ENCODE measurements at places on chromosomes 2 and 18.
A peak's percentile ranks its signal among the peaks of the same experiment; 100 is the strongest.

GRCh38 chr2:215826838-215827441 lies 186.4 kb downstream of the MREG start:
- DNase-seq, result no peak

- DNase-seq, result no peak
These were observed 13.6 kb downstream of the ABI2 start for GRCh38 chr2:203341741-203342310.

GRCh38 chr2:145032791-145033190 lies 512.9 kb upstream of the ZEB2 start:
- no peak for DNase-seq

DNA sequence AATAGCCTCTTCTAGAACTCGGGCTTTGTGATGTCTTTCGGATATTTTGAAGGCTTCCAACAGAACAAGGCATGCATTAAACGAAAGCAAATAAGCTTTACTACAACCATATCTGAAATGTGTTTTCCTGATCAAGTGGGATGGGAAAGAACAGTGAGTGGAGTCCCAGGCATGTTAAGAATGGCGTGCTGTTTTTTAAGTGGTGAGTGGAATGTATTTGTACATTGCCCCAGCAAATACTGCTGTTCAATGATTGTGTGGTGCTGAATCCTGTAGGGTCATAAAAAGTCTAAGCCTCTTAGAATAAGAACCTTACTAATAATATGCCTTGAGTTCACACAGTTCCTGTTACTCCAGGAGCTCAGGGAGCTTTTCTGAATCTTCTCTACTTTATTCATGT lies 52.5 kb downstream of the POMC start:
- no peak for DNase-seq

- no peak for DNase-seq
These were observed 175.6 kb downstream of the SEPTIN10 start for GRCh38 chr2:109438146-109438545.

DNA sequence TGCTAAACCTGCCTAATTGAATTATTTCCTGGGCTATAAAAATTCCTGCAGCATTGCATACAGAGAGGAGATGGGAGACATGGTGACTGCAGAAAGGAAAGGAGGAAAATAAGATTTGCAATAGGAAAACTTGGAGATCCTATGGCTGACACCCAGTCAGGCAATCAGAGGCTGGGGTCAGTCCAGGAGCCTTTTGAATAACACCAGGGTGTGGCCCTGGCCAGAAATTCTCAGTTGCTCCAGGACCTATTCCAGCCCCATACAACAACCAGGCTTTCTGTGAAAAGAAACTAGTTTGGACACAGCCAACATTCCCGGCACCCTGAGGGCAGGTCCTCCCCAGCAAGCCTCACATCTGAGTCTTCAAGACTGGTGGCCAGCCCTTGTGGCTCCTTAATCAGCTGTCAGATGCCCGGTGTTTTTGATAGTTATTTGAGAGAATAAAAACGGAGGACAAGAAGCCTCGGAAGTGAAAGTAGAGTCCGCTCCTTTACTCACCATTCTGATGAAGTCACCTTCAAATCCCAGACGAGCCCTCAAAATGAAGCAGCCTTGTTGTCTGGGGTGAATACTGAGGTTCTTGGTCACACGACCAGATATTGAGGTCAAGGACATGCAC lies 31.1 kb upstream of the GMCL1 start:
- no peak for DNase-seq

DNA sequence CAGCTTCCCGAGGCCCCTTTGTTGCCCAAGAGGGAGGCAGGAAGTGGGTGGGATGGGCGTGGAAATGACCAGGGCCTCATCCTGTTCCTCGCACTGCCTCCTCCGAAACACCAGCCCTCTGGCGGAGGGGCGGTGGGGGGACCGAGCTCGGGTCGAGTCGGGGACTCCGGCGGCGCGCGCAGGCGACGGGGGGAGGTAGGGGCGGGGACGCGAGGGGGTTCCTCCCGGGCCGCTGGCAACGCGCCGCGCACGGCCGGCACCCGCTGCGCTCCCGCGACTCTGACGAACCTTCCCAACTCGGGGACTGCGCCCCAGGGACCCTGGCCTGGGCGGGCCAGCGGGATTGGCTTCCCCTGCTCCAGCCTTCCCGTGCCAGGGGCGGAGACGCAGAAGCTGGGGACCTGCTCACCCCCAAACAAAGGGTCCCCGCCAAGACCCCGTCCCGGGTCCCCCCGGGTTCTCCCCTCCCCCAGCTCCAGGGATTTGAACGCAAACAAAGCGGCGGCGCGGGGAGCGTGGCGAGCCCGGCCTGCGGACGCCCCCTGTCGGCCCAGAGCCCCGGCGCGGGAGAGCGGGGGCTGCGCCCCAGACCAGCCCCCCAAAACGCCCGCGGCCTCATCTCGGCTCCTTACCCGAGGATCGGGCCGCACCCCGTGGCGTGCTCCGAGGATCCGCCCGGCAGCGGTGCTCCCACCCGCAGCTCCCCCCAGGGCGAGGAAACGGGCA lies 1.2 kb downstream of the SEMA4C start:
- peak; percentile 68 for DNase-seq

DNA sequence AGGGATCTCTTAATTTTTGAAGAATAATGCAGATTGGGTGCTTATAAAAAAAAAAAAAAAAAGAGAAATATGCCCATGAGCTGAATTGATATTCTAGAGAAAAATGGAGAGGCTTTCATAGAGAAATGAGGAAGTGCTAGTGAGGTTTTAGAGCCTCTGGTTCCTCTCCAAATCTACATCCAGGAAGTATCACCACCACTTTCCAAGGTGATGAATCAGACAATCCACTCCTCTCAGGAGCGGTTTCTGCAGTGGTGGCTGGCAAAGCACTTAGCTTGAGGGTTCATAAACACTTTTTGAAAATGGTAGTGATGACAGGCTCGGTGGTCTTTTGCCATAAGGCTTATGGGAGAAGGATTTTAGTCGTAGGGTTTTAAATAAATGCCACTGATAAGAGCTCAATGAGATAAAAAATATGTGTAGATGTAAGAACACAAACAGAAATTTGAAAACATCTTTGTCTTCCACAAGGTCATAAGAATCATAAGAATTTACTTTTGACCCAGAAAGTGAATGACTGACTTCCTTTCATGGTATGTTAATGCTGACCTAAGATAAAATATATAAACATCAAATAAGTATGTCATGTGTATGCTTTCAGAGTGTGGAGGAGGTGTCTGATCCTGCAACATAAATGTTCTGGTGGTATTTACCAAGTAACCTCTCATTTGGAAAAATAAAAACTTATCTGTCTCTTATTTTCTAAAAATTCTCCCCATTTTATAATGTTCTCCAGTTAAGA lies 42.1 kb upstream of the DSG1 start:
- no peak for DNase-seq

DNA sequence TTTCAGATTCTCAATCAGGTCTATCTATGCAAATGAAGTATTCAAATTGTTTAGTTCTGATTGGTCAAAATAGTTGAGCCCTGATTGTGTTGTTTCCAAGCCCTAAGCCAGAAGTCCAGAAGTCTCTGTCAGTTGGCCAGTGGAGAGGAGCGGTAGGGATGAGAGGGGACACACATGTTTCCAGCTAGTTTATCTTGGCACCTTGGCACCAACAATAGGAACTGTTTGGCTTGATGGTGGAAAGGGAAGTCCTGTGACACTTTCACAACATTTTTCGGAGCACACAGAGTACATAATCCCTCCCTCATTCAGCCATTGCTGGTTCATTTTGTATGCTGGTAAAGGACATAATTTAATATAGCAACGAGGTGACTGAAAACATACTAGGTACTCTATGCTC lies 1661.6 kb downstream of the SUCLG1 start:
- DNase-seq, result no peak

GRCh38 chr2:236744281-236744705 lies 174.7 kb downstream of the ACKR3 start:
- DNase-seq, result no peak

- DNase-seq, result no peak
These were observed 158.9 kb upstream of the FN1 start for GRCh38 chr2:215594766-215595165.

DNA sequence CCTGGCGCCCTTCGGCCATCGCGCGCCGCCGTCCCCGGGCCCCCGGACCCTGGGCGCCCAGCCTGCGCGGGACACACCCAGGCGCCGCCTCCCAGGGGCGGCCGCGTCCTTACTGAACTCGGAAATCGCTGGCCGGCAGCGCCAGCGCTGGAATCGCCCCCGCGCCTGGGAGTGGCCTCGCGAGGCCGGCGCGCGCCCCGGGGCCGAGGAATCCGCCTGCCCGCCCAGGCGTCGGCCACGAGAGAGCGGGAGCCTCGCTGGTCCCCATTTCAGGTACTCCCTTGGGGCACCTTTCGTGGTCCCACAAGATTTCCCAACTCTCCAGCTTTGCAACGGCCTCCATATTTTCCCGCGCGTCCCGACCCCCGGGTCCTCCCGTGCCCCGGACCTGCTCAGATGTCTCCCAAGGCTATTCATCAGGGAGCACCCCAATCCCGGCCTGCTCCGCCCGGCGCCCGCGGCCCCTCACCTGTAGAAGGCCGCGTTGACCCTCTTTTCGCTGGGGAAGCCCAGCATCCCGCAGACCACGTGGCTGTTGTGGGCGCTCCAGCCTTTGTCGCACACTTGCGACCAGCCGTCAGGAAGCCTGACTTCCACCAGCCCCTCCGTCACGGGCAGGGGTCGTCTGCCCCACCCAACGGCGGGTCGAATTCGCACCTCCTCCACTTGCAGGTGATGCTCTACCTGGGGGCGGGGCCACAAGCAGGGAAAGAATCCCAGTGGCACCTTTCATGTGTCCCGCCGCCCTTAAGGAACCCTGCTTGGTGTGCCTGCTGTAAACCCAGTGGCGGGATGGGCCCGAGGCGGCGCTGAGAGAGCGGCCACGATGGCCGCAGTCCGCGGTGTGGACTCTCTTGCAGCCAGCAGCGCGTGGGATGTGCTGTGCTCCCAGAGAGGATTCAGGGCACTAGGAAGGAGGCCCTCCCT lies 4.6 kb downstream of the LOXL3 start:
- no peak for DNase-seq

DNA sequence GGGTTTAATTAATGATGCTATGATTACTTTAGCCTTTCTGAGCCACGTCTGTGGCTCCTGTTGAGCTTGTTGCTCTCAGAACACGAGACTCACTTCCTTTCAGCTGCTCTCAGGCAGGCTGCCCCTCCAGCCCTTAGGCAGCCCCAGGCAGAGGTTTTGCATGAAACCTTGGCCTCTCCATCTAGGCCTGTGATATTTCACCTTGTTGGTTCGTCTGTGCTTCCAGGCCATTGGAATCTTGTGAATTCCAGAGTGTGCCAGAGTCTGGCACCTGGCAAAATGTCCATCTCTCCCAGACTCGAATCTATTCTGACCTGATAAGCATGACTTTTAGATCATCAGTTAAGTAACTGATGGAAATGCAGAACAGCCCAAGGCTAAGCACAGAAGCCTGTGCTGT lies 254.1 kb downstream of the LOXHD1 start:
- DNase-seq, result no peak

DNA sequence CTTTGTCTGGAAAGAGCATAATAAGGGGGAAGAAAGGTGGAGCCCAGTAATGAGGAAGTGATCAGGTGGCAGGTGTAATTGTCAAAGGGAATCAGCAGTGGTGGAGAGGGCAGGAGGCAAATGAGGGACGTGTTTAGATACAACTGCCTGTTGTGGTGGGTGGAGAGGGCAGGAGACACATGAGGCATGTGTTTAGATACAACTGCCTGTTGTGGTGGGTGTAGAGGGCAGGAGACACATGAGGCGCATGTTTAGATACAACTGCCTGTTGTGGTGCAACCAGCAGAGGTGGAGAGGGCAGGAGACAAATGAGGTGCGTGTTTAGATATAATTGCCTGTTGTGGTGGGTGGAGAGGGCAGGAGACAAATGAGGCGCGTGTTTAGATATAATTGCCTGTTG lies 173.1 kb downstream of the ANKRD30B start:
- DNase-seq, result no peak

GRCh38 chr2:96890726-96891385 lies 21.0 kb upstream of the SEMA4C start:
- DNase-seq, result no peak

GRCh38 chr2:68784188-68784587 lies 49.6 kb downstream of the ARHGAP25 start:
- DNase-seq, result no peak

GRCh38 chr18:47997338-47997780 lies 66.9 kb upstream of the SMAD2 start:
- DNase-seq, result no peak

GRCh38 chr2:209383212-209383611 lies 40.6 kb upstream of the MAP2 start:
- DNase-seq, result no peak

- peak; percentile 31 for DNase-seq
These were observed 1.0 kb upstream of the ACTR3 start for GRCh38 chr2:113888641-113889470.

- DNase-seq, result no peak
These were observed 254.9 kb downstream of the RIT2 start for GRCh38 chr18:42860548-42860947.

- DNase-seq, result no peak
These were observed 36.6 kb upstream of the TWIST2 start for GRCh38 chr2:238811293-238811692.

- no peak for DNase-seq
These were observed 160.5 kb upstream of the RND3 start for GRCh38 chr2:150647943-150648342.

DNA sequence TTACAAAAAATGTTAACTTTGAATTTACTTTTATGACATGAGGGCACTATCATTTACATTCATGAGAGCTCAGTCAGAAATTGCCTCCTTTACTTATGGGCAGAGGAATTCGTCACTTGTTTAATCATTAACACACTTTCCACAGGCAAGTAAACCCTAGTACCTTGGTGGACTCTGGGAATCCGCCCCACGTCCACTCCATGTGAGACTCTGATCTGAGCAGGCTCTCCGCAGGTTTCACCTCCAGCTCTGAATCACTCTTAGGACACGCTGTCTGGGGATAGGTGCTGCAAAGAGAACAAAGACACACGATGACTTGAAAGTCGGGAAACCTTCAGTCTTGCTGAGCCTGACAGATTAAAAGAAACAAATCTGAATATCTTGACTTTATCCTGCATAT lies 73.6 kb downstream of the LPIN2 start:
- no peak for DNase-seq

GRCh38 chr18:61833387-61833786 lies 59.4 kb downstream of the RNF152 start:
- no peak for DNase-seq

DNA sequence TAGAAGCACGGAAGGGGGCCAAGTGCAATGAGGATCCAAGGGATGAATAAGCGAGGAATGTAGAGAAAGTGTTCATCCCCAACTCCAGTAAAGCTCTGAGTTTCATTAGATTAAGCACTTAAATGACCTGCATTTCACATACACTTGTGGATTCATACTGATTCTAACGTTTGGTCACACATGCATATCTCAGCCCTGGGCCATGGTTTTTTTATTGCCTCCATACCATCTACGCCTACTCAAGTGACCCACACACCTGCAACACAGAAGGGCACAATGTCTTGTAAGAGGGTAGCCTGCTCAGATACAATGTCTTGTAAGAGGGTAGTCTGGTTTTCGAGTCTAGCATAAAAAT lies 566 bp upstream of the MRPS5 start:
- no peak for DNase-seq

DNA sequence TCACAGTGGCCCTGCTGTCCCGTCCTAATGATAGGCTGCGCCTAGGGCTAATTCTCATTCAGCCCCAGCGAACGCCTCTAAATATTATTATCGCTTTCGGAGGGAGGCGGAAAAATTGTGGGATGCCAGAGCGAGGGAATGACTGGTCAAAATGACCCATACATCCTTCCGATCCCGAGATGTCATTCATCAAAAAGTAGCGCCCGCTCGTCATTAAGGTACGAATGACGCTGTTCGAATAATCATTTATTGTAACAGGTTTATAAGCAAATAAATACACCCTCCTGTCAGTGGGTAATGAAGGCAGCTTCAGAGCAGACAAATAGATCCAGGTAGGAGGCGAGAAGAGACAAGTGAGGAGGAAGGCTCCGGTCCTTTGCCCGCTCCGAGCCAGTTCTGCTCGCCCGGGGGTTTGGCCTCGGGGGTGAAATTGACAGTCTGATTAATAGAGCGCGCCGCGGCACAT lies at the start of gene EVX2:
EVX2 (minus strand) TSS at position 167 of the 466 bp plus-strand sequence. CDS start 186 bp downstream, outside the sequence.
- DNase-seq, result no peak
